ENCODE measurements at places on chromosomes 11 and 22.

DNA sequence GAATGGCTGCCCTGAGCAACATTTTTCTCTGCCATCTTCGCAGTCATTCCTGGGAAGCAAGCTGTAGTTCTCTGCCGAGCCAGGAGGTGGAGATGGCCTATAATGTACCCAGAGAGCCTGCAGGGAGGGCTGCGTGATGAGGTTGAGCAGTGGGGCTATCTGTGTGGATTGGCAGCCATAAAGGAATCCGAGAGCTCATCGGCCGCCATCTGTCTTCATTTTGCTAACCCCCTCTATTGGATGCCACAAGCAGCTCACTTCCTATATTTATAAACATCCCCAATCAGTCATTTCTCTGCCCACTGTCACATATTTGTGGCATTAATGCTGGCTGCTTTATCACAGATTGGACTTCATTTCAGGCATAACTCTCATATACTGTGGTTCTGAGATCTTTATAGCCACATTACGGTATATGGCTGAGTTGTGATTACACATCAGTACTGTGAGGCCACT lies 209.5 kb downstream of the NTM start:
- DNase-seq, result no peak

GRCh38 chr11:10809373-10810160 lies 841 bp upstream of the EIF4G2 start:
- no peak for DNase-seq

GRCh38 chr11:75204685-75205563 lies 35.6 kb upstream of the TPBGL start:
- DNase-seq, result peak; percentile 96

GRCh38 chr11:69250186-69251056 lies 43.5 kb upstream of the MYEOV start:
- DNase-seq, result no peak

- no peak for DNase-seq
Measured at GRCh38 chr11:7564803-7565202, 51.0 kb downstream of the PPFIBP2 start.

GRCh38 chr11:134598368-134598767 lies 186.3 kb upstream of the B3GAT1 start:
- peak; percentile 13 for DNase-seq

DNA sequence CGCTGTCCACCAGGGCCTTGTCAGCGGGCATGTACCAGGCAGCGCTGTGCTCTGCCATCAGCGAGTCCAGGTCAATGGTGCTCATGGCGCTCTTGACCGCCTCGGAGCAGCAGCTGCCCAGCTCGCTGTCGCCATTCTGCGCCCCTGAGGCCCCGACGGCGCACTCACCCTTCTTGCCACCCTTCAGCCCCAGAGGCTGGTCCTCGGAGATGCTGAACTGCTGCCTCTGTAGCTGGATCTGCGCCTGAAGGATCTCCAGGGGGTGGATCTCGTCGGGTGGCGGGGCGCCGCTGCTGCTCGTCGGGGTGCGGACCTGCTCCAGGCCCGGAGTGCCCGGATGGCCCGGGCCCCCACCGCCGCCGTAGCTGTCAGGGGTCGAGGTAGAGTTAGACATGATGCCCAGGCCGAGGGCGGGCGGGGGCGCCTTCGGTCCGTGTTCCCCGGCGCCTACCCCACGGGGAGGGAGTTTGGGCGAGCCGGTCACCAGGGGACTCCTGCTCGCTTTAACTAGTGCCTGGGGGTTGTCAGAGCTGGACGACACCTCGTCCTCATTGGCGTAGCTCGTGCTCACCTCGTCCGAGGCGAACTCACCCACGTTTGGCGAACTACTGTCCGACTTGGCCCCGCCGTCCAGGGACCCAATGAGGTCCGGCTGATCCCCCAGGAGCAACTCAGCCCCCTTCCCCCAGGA lies 4.6 kb downstream of the MN1 start:
- DNase-seq, result no peak

GRCh38 chr22:37526376-37526775 lies 7.2 kb upstream of the CARD10 start:
- no peak for DNase-seq

DNA sequence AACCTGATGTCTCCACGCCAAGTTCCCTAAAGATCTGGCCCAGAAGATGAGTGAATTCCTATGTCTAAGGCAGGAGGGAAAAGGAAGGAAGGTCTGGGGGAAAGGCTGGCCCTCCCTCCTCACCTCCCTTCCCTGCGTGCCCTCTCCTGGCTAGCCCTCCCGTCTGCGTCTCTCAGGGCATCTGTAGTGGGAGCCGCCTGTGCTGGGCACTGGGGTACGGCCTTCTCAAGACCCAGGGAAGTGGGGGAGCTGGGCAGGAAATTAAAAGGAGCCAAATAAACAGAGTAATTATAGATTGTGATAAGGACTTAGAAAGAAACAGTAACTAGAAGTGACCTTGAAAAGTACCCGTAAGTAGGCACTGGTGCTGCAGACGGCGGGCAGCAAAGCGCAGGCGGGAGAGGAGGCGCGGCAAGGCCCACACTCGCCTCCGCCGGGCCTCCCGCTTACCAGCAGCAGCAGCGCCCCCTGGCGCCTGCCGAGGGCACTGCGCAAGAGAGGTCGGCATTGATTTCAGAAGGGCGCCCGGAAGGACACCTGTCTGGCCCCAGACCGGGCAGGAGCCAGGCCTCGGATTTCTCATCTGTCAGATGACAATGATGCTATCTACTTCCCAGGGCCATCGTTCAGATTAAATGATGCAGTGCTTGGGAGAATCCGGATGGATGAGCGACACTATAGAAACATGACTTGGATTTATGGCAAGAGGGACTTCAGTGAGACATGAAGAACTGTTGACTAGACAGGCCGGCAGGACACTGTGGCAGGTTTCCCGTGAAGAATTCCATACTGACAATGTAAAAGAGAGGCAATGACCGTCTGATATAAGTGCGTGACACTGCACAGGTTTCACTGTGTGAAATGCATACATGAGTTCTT lies 7.3 kb downstream of the KCNJ1 start:
- peak; percentile 95 for DNase-seq

- DNase-seq, result no peak
Measured at GRCh38 chr11:46006418-46007070, 84.1 kb downstream of the LARGE2 start.

DNA sequence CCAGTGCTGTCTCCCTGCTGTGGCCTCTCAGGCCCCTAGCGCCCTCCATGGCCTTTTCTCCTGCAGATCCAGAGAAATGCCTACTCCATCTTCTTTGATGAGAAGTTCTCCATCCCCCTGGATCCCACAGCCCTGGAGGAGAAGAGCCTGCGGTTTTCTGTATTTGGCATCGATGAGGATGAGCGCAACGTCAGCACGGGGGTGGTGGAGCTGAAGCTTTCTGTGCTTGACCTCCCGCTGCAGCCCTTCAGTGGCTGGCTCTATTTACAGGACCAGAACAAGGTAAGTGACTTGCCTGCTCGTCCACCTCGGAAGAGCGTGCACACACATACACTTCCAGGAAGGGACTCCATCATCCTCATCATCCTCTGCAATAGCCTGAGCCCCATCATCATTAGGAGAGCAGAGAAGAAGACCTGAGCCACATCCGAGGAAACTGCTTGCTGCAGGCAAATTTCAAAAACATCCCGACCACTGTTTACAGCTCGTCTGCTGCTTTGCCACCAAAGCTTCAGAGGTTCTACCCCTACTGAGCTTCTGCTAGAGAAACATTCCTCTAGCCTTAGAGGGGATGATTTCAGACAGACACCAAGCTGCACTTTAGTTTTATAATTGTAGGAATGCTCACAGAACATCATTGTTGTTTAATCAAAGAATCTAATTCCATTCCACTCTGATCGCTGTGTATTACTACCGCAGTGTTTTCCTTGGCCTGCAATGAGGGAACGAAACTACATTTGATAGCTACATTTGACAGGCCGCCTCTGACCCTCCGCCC lies 12.9 kb upstream of the RHOD start:
- DNase-seq, result no peak

- no peak for DNase-seq
Measured at GRCh38 chr11:46246521-46246920, 30.9 kb upstream of the CREB3L1 start.

- DNase-seq, result no peak
Measured at GRCh38 chr11:128156486-128156885, 430.9 kb downstream of the ETS1 start.

GRCh38 chr11:1776331-1776851 lies 12.7 kb upstream of the CTSD start:
- peak; percentile 37 for DNase-seq

DNA sequence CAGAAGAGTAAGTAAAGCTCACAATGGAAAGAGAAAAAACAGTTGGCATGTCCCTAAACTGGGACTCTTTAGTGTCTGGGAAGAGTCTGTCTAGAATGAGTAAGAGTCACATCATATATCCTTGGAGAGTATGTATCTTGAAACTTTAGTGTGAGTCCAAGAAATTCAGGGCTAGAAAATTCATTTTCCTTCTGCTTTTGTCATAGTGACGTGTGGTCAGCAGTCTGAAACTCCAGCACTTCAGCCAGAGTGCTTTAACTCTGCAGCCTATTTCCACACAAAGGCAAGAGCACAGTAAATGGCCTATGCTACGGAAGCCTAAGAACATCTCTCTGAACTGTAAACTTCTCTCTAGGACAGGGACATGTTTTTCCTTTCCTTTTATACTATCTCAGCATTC lies 174.1 kb downstream of the FAM181B start:
- no peak for DNase-seq

DNA sequence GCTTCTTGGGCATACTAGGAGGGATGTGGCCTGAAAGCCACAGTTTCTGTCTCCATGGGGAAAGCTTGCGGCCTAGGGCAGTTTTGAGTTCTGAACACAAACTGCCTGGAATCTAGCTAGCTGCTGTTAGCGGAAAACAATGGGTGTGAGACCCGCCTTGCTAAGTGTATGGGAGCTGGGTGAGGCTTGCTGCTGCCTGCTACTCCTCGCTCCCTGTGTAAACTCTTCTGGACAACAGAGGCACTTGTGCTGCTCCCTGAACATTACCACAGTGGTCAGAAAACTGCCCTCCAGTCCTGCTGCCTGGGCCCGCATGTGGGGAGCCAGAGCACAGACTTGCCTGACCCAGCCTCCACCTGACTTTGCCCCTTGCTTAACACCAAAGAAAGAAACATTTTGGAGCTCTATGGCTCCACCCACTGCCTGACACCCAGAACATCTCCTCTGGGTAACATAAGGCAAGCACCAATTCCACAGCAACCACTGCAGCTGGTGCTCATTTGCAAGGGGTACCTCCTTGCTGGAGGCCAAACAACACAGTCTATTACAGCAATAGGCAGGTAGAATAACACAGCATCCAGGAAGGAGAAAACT lies 766.3 kb upstream of the RAG2 start:
- DNase-seq, result no peak

- DNase-seq, result no peak
Measured at GRCh38 chr11:86761978-86762377, 38.4 kb upstream of the PRSS23 start.

GRCh38 chr11:110470716-110471115 lies 41.0 kb downstream of the FDX1 start:
- no peak for DNase-seq

DNA sequence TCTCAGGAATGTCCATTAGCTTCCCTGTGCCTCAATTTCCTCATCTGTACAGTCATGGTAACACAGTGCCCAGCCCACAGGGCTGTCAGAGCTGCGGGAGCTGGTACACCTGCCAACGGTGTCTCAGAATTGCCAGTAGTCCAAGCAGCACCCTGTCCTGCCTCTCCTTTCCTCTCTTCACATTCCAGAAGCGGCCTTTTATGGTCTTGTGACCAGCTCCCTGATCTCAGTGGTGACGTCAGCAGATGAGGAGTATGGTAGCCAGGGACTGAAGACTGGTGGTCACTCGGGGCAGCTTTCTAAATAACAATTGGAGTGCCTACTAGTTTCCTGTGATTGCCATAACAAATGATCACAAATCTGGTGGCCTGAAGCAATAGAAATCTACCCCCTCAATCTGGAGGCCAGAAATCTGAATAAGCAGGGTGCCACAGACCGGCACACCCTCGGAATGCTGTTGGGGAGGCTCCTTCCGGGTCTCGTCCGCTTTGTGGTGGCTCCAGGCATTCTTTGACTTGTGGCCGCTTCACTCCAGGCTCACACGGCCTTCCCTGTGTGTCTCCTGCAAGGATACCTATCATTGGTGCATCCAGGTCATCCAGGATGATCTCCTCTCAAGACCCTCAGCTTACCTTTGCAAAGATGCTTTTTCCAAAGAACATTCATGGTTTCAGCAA lies 2.1 kb downstream of the FADD start:
- no peak for DNase-seq

- DNase-seq, result peak; percentile 6
Measured at GRCh38 chr22:49207008-49208003, 620.4 kb downstream of the BRD1 start.

- DNase-seq, result no peak
Measured at GRCh38 chr22:39873965-39874364, 19.6 kb downstream of the ENTHD1 start.

- no peak for DNase-seq
Measured at GRCh38 chr11:110289472-110289871, 6.9 kb downstream of the RDX start.

- no peak for DNase-seq
Measured at GRCh38 chr22:36470994-36471331, 10.5 kb downstream of the TXN2 start.

DNA sequence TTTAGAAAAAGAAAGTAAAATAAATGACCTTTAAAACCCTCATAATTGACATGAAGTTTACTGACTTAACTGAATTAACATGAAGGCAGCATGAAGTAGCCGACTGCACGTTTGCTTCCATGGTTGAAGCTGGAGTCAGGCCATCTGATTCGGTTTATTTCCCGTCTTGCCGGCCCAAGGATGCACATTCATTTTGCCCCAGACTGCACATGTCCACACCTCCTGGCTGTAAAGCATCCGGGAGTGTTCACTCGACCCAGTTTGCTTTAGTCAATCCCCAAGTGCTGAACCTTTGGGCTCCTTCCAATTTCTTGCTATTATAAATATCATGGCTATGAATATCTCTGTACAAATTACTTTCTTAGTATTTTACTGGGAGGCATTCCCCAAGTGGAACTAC lies 17.7 kb upstream of the TUB start:
- no peak for DNase-seq

DNA sequence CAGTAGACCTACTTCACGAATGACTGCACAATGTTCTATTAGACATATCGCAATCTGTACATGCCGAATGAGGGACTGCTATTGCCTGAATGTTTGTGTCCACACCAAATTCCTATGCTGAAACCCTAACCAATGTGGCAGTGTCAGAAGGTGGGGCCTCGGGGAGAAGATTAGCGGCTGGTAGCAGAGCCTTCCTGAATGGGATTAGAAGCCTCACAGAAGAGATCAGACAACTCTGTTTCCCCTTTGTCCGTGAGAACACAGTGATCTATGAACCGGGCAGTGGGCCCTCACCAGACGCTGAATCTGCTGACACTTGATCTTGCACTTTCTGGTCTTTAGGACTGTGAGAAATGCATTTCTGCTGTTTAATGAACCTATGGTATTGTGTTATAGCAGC lies 33.1 kb downstream of the LRFN4 start:
- DNase-seq, result no peak

Measured in activated CD8-positive, alpha-beta memory T cell treated with anti-CD3 and anti-CD28 coated beads, Interleukin-2, amount 50 U/mL, for 48 hours (primary cell).